ENCODE measurements at places on chromosomes 2 and 18. TPM values are rescaled to one million over a fixed set of nuclear protein-coding genes. Genes with fewer than 3 reads are reported as not detected.

Gene CD8B
- polyA plus RNA-seq, result 0.88 TPM

Gene ERFE
- 7.2 TPM for polyA plus RNA-seq

Gene BCL2
- polyA plus RNA-seq, result 25.2 TPM

Gene RND3
- 49.9 TPM for polyA plus RNA-seq

Gene MAPK4
- polyA plus RNA-seq, result 8.9 TPM

Gene NCKAP5
- polyA plus RNA-seq, result 10.1 TPM

Gene IL1R1
- polyA plus RNA-seq, result 31.9 TPM

Gene REG3G
- not detected for polyA plus RNA-seq

Gene C2orf92
- 25.4 TPM for polyA plus RNA-seq

Gene IFIH1
- polyA plus RNA-seq, result 6.1 TPM

Gene SLC11A1
- polyA plus RNA-seq, result 0.58 TPM

Gene GPR45
- polyA plus RNA-seq, result not detected

Gene TFCP2L1
- 68.0 TPM for polyA plus RNA-seq

Gene LCT
- 0.03 TPM for polyA plus RNA-seq

Gene ABCB11
- polyA plus RNA-seq, result 0.10 TPM

Gene CNDP1
- polyA plus RNA-seq, result 1.6 TPM

Gene PLCD4
- polyA plus RNA-seq, result 11.9 TPM

Gene MTIF2
- polyA plus RNA-seq, result 51.7 TPM

Gene GEN1
- polyA plus RNA-seq, result 25.4 TPM

Gene DNAJC5G
- polyA plus RNA-seq, result 2.0 TPM

Gene CPS1
- polyA plus RNA-seq, result 6.1 TPM

Gene TUBA3E
- 0.18 TPM for polyA plus RNA-seq

Gene MYO5B
- polyA plus RNA-seq, result 28.6 TPM

Gene TWIST2
- 2.4 TPM for polyA plus RNA-seq

Gene RAB6C
- 0.75 TPM for polyA plus RNA-seq

Gene PLGLB1
- polyA plus RNA-seq, result 27.6 TPM

Gene DCDC2C
- polyA plus RNA-seq, result 0.65 TPM

Gene FLACC1
- 3.1 TPM for polyA plus RNA-seq

Gene ABCG5
- polyA plus RNA-seq, result 0.63 TPM

Gene IL36A
- not detected for polyA plus RNA-seq

Gene HOXD13
- polyA plus RNA-seq, result 0.20 TPM

Gene VPS54
- polyA plus RNA-seq, result 58.5 TPM

Gene GALR1
- 0.15 TPM for polyA plus RNA-seq

Gene IHH
- 1.7 TPM for polyA plus RNA-seq

Gene FOXD4L1
- polyA plus RNA-seq, result 0.60 TPM

Gene SPIRE1
- 37.6 TPM for polyA plus RNA-seq

Gene DAPL1
- polyA plus RNA-seq, result 37.6 TPM

Gene ARHGAP28
- polyA plus RNA-seq, result 60.3 TPM

Gene IL1RL1
- polyA plus RNA-seq, result 0.48 TPM

Gene ABHD3
- 30.8 TPM for polyA plus RNA-seq

Gene CTDSP1
- 122 TPM for polyA plus RNA-seq

Measured in left kidney (tissue), 8 donors.